ENCODE measurements at places on chromosomes 1 and 21. TPM values are rescaled to one million over a fixed set of nuclear protein-coding genes. Genes with fewer than 3 reads are reported as not detected.

The RPE65 gene
- polyA plus RNA-seq = not detected

The TDRD10 gene
- not detected for polyA plus RNA-seq

The LMX1A gene
- 0.52 TPM for polyA plus RNA-seq

The C1orf74 gene
- polyA plus RNA-seq = 2.8 TPM

The NPR1 gene
- 0.18 TPM for polyA plus RNA-seq

The EDN2 gene
- polyA plus RNA-seq = not detected

The ADGRL4 gene
- 0.12 TPM for polyA plus RNA-seq

The A3GALT2 gene
- not detected for polyA plus RNA-seq
